ENCODE measurements at places on chromosomes 6 and 20.

GRCh38 chr6:127279815-127280214 lies 13.2 kb downstream of the RNF146 start:
- no peak for DNase-seq

- no peak for DNase-seq
Measured at GRCh38 chr6:44373787-44374186, 13.7 kb upstream of the CDC5L start.

DNA sequence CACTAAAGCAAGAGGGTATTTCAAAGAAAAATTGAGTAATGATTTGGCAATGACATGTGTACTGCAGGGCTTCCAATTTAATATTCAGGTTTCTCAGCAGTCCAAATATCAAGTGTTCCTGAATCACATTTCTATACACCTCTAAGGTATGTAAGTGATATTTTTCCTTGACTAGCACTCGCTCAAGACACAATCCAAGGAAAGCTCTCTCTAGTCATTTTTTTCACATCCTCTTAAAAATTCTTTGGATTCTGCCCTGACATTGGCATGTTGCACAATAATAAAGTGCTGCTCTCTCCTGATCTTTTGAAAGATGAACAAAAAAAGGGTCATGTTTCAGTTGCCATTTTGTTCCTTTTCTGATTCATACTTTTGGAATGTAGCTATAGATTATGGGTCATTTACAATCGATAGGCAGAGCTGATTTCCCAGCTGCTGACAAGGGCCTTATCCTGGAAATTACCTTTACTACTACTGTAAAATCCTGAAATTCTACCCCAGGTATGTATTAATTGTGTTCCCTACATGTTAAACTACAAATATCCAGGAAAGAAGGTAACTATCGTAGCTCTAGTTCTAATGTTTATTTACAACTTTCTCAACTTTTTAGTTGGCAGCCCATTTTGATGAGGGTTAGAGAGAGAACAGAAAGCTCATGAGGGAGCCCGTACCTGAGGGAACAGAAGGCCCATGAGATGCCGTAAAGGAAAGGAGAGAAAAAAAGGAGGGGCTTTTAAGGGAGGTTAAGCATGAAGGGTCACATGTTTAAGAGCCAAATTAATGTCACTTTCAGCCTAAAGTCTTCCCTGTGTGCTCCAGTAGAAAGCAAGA lies 22.2 kb upstream of the ADGRG6 start:
- DNase-seq = no peak

GRCh38 chr6:33166363-33166762 lies 25.9 kb downstream of the COL11A2 start:
- no peak for DNase-seq

GRCh38 chr6:152034631-152035030 lies 227.1 kb downstream of the ESR1 start:
- DNase-seq = no peak

DNA sequence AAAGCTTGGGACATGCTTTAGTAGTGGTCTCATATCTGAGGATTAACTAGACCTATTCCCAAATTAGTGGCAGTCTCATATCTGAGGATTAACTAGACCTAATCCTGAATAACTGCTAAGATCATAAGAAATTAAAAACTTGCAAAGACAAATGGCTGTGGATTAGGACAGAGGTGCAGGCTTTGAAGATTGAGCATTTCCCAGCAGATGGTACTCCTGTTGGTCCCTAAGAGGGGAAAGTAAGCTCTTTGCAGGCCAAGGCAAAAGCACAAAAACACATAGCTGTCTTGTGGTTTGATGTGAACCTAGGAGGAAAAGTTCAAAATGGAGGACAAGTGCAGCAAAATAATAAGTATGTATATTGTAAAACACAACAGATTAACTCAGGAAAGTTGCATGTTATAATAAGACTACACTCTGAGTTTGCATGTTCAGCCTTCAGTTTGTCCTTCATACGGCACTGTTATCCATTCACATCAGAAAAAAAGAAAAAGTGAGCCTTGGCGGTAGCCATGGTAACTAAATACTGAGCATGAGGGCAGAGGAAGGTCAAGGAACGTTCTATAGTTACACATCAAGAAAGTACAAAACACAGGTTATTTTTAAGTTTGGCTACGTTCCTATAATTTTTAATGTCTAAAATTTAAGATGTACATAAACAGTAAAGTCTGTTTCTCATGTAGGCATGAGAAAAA lies 62.8 kb downstream of the FILIP1 start:
- no peak for DNase-seq

DNA sequence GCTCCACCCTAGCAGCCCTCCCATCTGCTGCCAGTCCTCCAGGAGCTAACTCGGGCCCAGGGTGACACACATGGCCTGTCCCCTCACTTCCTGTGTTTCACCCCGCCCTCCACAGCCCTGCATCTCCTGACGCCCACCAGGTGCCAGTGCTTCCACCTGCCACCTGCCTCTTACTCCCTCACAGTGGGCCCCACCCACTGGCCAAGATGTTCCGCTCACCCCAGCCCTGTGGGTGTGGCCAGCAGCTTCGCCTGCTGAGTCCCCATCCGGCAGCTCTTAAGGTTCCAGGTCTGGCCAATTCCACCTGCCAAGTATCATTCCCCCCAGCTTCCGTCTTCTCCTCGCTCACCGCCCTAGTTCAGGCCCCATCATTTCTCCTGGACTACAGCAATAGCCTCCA lies 184.1 kb downstream of the MBOAT1 start:
- DNase-seq = no peak

DNA sequence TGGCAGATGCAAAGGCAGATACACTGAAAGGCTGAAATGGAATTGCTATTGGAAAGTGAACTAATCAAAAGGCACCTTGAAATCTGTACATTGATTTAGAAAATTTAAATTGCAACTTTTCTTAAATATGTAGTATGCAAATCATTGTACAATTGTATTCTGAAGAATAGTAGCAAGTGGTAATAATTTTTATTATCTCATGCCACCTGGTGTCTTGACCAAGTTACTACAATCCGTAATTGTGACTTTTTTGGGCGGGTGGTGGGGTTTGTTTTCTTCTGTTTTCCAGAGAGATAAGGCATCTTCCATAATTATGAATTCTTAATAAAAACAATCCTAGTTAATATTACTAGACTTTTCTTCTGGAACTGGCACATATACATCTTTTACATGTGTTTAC lies 12.5 kb upstream of the BCKDHB start:
- no peak for DNase-seq

DNA sequence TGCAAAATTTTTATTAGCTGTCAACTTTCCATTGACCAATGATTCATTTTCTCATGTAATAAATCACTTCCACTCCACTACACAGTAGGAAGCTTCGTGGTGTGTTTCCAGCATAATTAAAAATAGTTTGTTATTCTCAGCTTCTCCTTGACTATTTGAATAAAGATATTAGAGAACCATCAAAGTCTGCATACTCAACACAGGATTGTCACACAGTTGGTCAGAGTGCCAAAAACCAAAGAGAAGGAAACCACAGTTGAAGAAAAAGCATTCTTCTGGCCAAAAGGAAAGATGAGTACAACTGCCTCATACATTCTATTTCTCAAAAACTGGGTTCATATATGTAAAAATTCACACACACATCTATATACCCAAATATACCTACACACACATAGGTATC lies 455.1 kb upstream of the HSF2 start:
- no peak for DNase-seq

DNA sequence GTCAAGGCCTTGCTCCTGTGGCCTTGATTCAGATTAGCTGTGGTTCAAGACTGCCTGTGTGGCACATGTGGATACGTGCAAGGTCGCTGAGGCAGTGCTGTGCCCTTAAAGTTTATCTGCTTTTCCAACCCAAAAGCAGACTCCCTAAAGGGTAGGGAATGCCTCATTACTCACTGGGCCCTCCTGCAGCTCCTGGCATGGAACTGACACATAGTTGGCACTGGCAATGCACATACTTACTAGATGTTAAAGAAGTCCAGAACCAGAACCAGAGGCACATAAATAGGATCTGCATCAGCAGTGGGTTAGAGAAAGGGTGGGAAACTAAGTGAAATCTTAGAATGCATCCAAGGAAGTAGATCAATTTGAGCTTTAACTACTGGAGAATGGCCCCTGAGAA lies 90.6 kb upstream of the MLN start:
- no peak for DNase-seq

GRCh38 chr20:53826597-53827291 lies 233.1 kb upstream of the ZNF217 start:
- DNase-seq = no peak

DNA sequence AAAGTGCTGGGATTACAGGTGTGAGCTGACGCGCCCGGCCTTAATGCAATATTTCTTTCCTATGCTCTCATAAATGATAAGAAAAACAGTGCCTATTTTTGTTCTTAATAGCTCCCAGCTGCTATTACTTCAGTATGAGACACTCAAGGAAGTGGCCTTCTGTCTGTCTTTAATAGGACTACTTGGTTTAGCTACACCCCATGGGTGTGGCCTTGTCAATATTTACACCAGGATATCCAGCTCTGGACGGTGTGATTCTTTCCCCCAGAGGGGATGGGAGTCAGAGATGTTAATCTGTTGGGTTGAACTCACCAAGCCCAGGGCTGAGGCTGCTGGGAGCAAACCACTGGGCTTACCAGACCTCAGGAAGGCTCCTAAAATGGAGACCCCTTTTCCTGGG lies 134.2 kb downstream of the CEP57L1 start:
- no peak for DNase-seq

DNA sequence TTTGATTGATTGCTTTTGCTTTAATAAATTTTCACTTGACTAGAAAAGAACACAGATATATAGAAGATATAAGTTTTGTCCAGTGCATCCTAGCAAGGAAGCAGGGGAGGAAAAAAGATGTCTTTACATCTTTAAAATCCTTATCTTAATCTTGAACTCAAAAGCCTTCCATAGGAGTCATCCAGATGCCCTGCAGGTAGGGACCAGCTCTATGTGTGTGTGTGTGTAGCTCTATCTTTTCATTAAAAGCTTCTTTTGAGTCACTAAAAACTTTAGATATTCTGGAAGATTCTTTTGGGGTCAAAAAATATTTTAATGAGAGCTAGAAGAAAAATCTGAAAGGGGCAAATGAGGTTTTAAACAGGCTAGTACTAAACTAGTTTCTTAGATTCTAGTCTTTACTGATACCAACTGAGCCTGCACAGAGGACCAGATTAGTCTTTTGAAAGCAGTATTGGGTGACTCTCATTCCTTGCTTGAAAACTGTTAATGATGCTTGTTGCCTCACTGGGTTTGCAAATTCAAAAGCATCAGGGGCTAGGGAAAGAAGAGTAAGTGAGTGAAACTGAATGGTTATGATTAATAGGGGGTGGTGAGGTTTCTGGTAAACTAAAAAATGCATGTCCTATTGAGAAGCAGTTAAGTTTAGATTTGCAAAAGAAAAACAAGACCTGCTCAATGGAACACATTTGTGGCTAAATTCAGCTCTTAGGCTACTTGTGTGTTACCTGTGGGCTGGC lies 40.6 kb upstream of the JAG1 start:
- no peak for DNase-seq

GRCh38 chr6:132571774-132572173 lies 1.7 kb downstream of the TAAR6 start:
- no peak for DNase-seq

GRCh38 chr6:131167773-131168172 lies 32.5 kb downstream of the AKAP7 start:
- DNase-seq = no peak

GRCh38 chr20:12788632-12789299 lies 220.0 kb upstream of the SPTLC3 start:
- DNase-seq = no peak

DNA sequence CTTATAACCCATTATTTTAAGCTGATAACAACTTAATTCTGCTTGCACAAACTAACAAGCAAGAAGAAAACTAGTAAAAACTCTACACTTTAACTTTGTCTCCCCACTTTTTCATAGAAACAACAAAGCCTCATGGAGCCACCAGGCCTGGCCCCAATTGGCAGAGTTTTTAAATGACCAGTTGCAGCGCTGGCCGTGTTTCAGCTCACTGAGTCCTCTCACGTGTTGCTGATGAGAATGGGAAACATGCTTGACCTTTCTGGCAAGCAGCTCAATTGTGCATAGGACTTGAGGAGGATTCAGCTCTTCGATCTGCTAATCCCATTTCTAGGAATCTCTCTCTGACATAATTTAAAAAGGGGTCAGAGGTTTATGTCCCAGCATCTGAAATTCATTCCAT lies 24.5 kb upstream of the GRM4 start:
- no peak for DNase-seq

- DNase-seq = peak; percentile 62
Measured at GRCh38 chr20:37803438-37804307, 99.3 kb upstream of the VSTM2L start.
